ENCODE measurements at places on chromosomes 2 and 18.

DNA sequence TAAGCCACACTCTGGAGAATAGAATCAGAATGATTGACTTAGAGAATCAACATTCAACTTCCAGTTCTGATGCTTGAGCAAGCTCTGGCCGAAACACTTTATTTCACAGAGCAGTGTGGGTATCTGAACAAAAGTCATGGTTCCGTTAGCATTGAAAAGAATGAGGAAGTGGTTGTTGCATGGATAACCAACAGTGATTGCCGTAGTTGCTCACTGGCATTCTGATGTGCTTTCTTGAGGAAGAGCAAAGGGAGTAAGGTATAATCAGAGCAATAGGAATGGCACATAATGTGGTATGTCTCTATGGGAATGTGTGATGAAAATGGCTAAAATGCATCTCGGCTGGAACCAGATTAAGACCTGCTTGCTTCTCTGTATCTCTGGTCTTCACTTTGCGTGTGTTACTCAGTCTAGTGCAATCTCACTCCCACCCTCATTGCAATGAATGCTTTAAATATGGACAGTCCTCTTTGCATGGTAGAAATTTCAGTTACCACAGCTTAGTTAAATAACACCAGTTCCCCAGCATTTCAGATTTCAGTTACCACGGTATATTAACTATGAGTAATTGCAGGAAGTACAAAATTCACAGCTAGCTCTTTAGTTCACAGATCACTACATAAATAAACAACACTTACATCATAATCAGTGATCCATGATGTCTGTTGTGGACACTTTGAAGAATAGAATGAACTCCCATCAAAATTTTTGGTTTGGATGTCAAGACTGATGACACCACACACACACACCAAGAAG lies 7.8 kb upstream of the RAB12 start:
- H3K27ac ChIP-seq: no peak overlapping the region
- no peak for DNase-seq
- peaks cover 12% of the 10 kb centered on the region for H3K4me1 ChIP-seq
- H3K36me3 ChIP-seq: no peaks in the 10 kb centered on the region
- no peaks in the 10 kb centered on the region for H3K27me3 ChIP-seq

GRCh38 chr2:45734336-45734735 lies 82.9 kb downstream of the PRKCE start:
- H3K36me3 ChIP-seq: no peaks in the 10 kb centered on the region
- peaks cover 4% of the 10 kb centered on the region for H3K4me1 ChIP-seq
- no peak overlapping the region for H3K4me3 ChIP-seq
- no peaks in the 10 kb centered on the region for H3K27me3 ChIP-seq

DNA sequence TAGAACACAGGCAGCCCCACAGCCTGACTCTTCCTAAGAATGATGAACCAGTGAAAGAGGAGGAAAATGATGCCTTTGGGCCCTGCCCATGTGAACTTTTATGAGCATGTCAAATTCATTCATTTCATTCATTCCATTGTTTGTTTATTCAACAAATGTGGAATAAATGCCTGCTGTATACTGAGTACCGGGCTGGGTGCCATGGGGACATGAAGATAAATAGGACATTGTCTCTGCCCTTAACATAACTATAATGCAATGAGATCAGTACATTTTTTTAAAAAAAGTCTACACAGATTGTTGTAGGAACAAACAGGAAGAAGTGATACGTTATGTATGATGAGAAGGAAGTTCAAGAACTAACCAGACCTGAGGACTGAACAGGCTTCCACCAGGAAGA lies 14.7 kb downstream of the MREG start:
- no peaks in the 10 kb centered on the region for H3K27me3 ChIP-seq
- no peaks in the 10 kb centered on the region for H3K36me3 ChIP-seq
- no peak for DNase-seq
- H3K27ac ChIP-seq: no peak overlapping the region
- peaks cover 40% of the 10 kb centered on the region for H3K4me1 ChIP-seq

- no peaks in the 10 kb centered on the region for H3K4me1 ChIP-seq
- H3K27me3 ChIP-seq: no peaks in the 10 kb centered on the region
- no peaks in the 10 kb centered on the region for H3K36me3 ChIP-seq
- DNase-seq: no peak
Observed at GRCh38 chr2:223081789-223082188, 29.8 kb downstream of the KCNE4 start.

DNA sequence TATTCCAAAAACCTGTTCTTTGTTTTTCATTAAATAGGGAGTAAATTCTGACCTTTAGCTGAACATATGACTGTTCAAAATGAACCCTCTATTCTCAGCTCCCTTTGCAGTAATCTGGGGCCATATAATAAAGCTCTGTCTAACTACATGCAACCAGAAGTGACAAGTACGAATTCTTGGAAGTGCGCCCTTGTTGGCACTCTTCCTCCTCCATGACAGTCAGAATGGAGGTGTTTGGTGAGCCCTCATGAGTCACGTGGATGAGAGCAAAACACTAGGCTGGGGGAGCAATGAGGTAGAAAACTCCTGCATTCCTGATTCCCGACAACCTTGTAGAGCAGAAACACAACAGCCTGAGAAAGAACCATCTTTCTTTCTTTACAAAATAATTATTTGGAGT lies 552.9 kb downstream of the FBXO15 start:
- no peaks in the 10 kb centered on the region for H3K36me3 ChIP-seq
- DNase-seq: no peak
- no peak overlapping the region for H3K27ac ChIP-seq
- H3K4me3 ChIP-seq: no peak overlapping the region
- H3K4me1 ChIP-seq: no peaks in the 10 kb centered on the region
- no peaks in the 10 kb centered on the region for H3K27me3 ChIP-seq

DNA sequence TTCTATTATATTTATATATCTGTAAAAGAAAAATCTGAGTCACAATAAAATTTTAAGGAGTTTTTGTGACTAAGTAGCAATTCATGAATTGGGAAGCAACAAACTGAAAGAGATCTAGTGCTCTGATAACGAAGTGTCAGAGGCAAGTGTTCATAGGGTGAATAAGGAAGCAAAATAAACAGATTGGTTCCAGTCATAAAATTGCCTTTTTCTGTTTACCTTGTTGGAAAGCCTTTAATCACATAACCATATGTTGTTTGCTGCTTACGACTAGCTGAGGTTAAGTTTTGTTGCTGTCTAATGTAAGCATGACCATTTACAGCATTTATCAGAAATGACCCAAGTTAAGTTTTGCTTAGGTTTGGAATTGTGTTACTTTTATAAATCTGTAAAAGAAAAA lies 358.9 kb downstream of the ARL6IP6 start:
- no peaks in the 10 kb centered on the region for H3K36me3 ChIP-seq
- H3K27ac ChIP-seq: no peak overlapping the region
- H3K4me1 ChIP-seq: no peaks in the 10 kb centered on the region
- no peak overlapping the region for H3K4me3 ChIP-seq
- DNase-seq: no peak

- no peak overlapping the region for H3K27ac ChIP-seq
- DNase-seq: no peak
- H3K36me3 ChIP-seq: no peaks in the 10 kb centered on the region
- H3K4me1 ChIP-seq: no peaks in the 10 kb centered on the region
- H3K27me3 ChIP-seq: no peaks in the 10 kb centered on the region
Observed at GRCh38 chr18:75023473-75023872, 185.5 kb downstream of the PTGR3 start.

GRCh38 chr2:27638037-27638637 lies 9.3 kb downstream of the GPN1 start:
- no peaks in the 10 kb centered on the region for H3K27me3 ChIP-seq
- no peak for DNase-seq
- H3K4me1 ChIP-seq: no peaks in the 10 kb centered on the region
- no peak overlapping the region for H3K4me3 ChIP-seq

- peaks cover 4% of the 10 kb centered on the region for H3K27me3 ChIP-seq
- no peak overlapping the region for H3K4me3 ChIP-seq
- no peaks in the 10 kb centered on the region for H3K4me1 ChIP-seq
Observed at GRCh38 chr2:232626584-232626983, 6.8 kb upstream of the EFHD1 start.

DNA sequence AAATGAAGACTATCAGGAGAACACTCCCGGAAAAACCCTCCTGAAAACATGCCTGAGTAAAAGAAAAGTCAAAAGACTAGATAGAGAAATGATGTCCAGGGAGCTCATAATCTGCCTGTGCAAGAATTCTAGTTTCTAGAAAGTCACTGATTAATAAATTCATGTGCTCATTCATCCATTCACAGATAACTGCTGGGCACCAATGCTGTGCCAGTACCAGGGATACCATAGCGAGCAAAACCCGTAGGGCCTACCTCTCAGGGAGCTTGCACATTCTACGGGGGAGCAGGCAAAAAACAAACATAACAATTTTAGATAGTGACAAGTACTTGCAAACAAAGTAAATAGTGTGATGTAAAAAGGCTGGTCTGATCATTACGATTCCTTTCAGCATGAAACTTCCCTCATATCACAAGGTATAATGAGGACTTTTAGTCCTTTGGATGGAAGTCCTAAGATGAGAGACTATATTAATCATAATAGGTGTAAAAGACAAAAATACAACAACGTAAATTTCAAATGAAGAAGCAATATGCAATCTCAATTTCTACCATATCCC lies 289.9 kb downstream of the AFF3 start:
- H3K27ac ChIP-seq: no peak overlapping the region
- no peak overlapping the region for H3K4me3 ChIP-seq
- no peaks in the 10 kb centered on the region for H3K27me3 ChIP-seq
- no peaks in the 10 kb centered on the region for H3K4me1 ChIP-seq
- H3K36me3 ChIP-seq: no peaks in the 10 kb centered on the region

DNA sequence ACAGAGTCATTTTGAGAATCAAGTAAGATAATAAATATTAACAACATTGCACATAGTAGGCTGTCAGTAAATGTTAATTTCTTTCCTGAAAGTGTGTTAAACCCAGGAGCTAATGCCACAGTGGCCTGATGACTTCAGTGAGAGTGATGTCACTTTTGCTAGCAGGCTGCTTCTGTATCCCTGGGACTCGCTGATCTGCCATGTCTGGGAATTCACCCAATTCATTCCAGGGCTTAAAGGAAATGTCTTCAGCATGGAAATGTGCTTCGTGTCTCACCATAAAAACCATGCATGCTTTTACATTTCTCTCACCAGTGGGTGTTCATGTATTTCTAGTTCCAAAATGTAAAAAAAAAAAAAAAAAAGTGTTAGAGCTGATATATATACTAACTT lies 56.8 kb upstream of the MAPRE3 start:
- DNase-seq: no peak
- peaks cover 20% of the 10 kb centered on the region for H3K4me1 ChIP-seq
- no peaks in the 10 kb centered on the region for H3K27me3 ChIP-seq
- no peak overlapping the region for H3K27ac ChIP-seq

GRCh38 chr18:46891742-46892214 lies 25.5 kb downstream of the PIAS2 start:
- H3K4me3 ChIP-seq: no peak overlapping the region
- H3K27ac ChIP-seq: no peak overlapping the region
- no peaks in the 10 kb centered on the region for H3K27me3 ChIP-seq
- peaks cover 8% of the 10 kb centered on the region for H3K4me1 ChIP-seq
- DNase-seq: no peak
- H3K36me3 ChIP-seq: peaks cover 22% of the 10 kb centered on the region

- H3K27me3 ChIP-seq: peaks cover 6% of the 10 kb centered on the region
- H3K27ac ChIP-seq: no peak overlapping the region
- no peak for DNase-seq
Observed at GRCh38 chr2:219071131-219071816, 10.6 kb upstream of the IHH start.

DNA sequence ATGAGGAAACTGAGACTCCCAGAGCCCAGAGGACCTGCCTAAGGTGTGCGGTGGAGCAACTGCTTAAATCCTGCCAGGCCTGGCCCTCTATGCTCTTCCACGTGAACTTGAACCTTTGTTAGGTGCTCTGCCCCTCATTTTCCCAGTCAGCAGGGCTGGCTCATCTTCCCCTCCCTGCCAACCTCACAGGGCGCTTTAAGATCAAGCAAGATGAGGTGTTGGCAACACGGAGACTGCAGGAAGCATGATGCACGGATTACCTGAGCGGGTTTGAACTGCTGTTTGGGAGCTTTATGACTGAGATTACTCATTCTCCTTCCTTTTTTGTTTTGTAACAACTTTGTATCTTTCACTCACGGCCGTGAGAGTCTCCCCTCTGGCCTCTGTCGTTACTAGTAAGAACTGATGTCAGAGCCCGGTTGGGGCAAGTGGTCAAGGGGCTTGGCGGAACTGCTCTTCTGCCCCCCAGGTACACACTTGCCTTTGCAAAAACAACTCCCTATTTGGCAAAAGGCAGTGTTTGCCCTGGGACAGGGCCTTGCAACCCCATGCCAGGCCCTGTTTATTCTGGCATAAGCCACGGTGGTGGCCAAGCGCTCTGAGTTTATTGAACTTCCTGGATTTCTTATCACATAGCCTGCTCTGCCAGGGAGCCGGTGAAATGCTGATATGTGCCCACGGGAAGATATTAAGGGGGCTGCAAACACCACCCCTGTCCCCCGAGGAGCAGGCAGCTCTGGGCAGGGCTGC lies 127.8 kb downstream of the INHBB start:
- no peak overlapping the region for H3K27ac ChIP-seq
- no peak for DNase-seq
- no peak overlapping the region for H3K4me3 ChIP-seq

GRCh38 chr2:37394796-37395555 lies 50.5 kb downstream of the QPCT start:
- no peak for DNase-seq
- no peaks in the 10 kb centered on the region for H3K27me3 ChIP-seq
- H3K36me3 ChIP-seq: no peaks in the 10 kb centered on the region
- H3K4me3 ChIP-seq: no peak overlapping the region
- peaks cover 7% of the 10 kb centered on the region for H3K4me1 ChIP-seq
- H3K27ac ChIP-seq: no peak overlapping the region

DNA sequence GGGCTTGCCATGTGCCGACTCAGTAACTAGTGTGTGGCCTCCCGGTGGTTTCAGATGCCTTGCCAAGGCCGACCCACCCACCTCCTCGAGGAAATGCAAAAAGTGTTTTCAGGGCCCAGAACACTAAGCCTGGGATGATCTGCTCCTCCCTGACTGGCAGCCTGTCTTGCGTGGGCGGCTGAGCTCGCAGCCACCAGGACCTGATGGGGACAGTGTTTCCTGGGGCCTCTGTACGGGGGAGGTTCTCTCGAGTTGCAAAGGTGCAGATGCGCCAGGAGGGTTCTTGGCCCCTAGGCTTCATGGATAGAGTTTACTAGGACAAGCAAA lies 85.2 kb downstream of the GLI2 start:
- H3K27me3 ChIP-seq: no peaks in the 10 kb centered on the region
- no peak overlapping the region for H3K4me3 ChIP-seq
- H3K4me1 ChIP-seq: peaks cover 58% of the 10 kb centered on the region
- no peak overlapping the region for H3K27ac ChIP-seq
- no peak for DNase-seq

GRCh38 chr18:37577051-37577611 lies 11.5 kb upstream of the CELF4 start:
- peak overlapping the region; percentile 73 for H3K27ac ChIP-seq
- H3K4me3 ChIP-seq: peak overlapping the region; percentile 49
- H3K4me1 ChIP-seq: peaks cover 45% of the 10 kb centered on the region
- peak; percentile 93 for DNase-seq
- 0 out of 2 replicates have a peak, but pooled peaks cover 4% of the 10 kb centered on the region for H3K27me3 ChIP-seq
- H3K36me3 ChIP-seq: no peaks in the 10 kb centered on the region

Data from GM23338 (cell line).